ENCODE measurements at places on chromosomes 4 and X.

- no peak for DNase-seq
These were observed 32.8 kb downstream of the CLDN22 start for GRCh38 chr4:183287309-183287659.

GRCh38 chr4:1471443-1472147, 65.4 kb upstream of the NKX1-1 start:
- DNase-seq, result no peak

DNA sequence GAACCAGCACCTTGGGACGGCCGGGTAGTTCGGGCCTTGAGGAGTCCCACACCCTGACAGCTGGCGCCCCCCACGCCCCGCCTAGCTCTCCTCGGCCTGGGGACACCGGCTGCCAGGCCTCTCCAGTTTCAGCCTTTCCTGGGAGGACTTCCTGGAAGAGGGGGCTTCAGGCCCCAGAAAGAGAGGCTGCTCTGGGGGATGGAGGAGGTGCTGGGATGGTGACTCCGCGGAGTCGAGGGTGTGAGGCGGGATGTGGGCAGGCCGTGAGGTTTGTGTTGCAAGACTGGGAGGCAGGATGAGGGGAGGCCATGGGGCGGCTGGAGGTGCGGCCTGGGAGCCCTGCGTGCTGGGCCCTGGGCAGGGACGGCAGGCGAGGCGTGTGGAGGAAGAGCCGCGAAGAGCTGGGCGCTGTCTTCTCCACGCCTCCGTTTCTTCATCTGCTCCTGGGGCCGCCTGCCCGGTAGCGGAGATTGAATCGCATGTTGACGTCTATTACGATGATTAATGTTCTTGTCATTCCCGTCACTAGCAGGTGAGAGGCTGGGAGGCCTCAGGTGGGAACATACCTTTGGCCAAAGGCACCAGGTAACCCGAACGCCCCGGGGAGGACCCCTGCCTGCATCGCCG, 918 bp upstream of the FGFRL1 start:
- DNase-seq, result no peak

DNA sequence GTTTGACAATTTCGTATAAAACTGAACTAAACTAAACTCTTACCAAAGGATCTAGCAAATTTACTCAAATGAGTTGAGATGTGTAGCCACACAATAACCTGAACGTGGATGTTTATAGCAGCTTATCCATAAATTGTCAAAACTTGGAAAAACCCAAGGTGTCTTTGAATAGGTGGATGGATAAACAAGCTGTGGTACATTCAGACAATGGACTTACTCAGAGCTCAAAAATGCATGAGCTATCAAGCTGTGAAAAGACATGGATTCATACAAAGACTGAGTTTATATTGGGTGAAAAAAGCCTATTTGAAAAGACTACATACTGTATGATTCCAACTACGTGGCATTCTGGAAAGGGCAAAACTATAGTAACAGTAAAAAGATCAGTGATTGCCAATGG, 69.5 kb downstream of the LARP1B start:
- DNase-seq, result no peak

- peak; percentile 76 for DNase-seq
These were observed 226.7 kb upstream of the CENPE start for GRCh38 chr4:103424853-103425252.

DNA sequence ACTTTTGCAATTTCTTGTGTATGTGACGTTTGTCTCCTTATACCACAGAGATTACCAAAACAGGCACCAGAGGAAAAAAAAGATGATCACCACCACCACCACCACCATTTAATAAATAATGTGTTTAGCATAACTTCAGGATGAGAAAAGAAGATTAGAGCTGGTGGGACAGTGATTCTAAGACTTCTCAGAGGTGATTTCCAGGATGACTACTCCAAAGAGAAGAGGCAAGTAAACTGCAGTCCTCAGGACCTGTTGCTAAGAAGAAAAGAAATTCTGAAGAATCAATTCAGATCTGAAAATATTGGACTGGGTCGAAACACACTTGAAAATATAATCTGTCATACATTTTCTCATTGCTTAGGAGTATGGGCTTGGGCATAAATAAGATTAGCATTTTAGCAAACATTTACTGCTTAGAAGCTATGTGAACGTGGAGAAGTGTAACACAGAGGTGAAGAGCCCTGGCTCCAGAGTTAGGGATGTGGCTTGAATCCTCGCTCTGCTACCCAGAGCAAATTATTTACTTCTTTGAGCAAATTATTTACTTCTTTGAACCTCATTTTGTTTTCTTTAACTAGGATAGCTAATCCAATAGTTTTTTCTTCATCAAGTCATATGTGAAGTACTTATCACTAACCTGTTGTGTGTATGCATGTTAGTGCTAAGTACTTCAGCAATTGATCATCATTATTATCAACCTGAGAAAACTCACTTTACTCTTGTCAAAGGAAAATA, 10.5 kb upstream of the YTHDC1 start:
- no peak for DNase-seq

DNA sequence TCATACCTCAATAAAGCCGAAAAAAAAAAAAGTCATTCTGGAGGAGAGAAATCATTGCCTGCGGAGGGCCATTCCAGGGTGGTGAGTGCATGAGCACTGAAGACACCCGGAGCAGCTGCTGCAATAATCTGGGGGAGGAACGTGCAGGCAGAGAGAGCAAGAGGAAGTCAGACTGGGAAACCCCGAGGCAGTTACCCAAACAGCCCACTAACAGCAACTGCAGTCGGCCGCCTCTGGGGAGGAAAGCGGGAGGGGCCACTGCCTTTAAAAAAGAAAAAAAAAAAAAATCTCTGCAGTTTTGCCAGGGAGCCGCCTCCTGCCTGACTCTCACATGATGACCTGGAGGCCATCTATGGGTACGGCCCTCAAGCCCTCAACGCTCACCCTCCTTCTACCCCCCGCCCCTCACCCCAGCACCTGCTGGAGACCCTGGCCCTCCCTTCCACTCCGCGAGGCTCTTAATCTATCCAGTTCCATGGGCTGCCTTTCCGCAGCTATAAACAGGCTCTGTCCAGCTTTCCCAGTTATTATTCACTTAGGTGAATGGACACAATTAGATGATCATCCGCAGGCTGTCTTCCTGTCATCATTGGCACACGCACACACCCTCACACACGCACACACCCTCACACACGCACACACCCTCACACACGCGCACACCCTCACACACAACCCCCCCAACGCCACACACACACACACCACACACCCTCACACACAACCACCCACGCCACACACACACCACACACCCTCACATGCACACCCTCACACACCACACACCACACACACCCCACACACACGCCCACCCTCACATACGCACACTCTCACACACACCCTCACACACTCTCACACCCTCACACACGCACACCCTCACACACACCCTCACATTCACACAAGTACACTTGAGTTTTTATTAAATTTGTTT, 3.4 kb upstream of the AVPR2 start:
- no peak for DNase-seq

GRCh38 chrX:861921-862320, 231.3 kb downstream of the SHOX start:
- no peak for DNase-seq

- DNase-seq, result no peak
These were observed 61.9 kb downstream of the TSC22D3 start for GRCh38 chrX:107713543-107714205.
